ENCODE measurements at places on chromosomes 7 and 10.

DNA sequence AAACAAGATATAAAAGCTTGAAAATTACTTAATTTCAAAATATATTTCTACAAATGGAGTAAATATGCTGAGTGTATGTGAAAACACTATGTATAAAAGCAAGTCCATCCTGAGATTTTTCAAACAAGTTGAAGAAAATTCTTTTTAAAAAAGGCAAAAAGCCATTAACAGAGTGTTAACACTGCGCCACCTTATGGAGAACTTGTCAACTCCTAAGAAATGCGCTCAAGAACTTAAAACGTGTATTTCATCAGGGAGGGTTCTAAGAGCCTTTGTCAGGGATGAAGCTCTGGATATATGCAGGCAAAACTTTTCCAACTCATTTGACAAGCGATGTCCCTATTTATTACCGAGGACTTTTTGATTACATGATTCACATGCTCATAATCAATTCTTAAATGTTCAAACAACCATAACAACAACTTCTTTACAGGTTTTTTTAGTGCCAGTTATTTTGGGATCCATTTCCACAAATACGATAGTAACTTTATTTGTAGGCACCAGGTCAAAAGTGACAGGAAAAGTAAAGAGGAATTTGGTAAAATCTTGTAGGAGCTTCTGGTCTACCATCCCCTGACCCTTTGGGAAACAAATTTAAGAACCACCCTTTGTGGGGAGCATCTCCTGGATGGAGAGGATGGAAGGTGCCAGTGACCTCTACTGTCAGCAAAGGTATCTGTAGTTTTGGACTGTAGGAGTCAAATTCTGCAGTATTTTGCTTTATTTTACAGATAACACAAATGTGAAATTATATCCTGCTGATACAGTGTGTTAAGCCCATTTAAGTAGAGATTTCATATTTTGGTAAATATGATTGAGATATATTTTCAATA is 23.2 kb downstream of the CALCR start:
- no peak overlapping the region for H3K27ac ChIP-seq
- peaks cover 18% of the 10 kb centered on the region for H3K27me3 ChIP-seq
- no peaks in the 10 kb centered on the region for H3K4me1 ChIP-seq
- H3K36me3 ChIP-seq = no peaks in the 10 kb centered on the region

DNA sequence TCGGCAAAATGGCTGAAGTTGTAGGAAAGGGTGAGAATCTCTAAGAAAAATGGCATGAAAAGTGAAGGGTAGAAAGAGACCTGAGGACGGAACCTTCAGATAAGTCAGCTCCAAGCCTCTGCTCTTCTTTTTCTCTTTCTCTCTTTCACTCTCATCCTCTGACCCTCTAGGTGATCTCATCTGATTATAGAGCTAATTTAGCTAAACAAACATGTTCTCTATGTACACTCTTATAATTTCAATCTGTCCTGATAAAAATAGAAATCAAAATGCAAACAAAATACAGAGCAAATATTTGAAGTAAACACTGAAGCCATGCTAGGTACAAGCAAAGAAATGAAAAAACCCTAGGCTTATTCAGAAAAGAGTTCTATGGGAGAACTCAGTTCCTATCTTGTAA is 14.4 kb upstream of the CUBN start:
- H3K27ac ChIP-seq = no peak overlapping the region
- peaks cover 4% of the 10 kb centered on the region for H3K36me3 ChIP-seq
- H3K4me3 ChIP-seq = no peak overlapping the region
- H3K27me3 ChIP-seq = no peaks in the 10 kb centered on the region
- no peak for DNase-seq

DNA sequence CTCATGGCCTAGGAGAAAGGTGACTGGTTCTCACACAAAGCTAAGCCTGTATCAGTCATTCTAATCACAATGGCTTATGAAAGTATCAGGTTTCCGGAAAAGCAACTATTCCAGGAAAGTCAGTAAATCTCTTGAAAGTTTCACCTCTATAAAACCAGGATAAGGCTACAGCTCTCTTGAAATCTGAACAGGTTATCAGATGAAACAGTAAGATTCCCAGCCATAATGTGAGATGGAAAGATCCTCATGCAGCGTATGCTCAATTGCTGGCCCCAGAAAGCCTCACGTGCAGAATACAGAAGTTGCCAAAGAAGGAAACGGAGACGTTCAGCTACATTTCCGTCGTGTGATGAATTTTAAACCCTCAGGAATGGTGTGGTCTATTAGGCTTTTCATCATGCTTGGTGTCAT is 90.0 kb downstream of the PFKFB3 start:
- peak overlapping the region; percentile 59 for H3K4me3 ChIP-seq
- H3K36me3 ChIP-seq = peaks cover 2% of the 10 kb centered on the region
- H3K27me3 ChIP-seq = no peaks in the 10 kb centered on the region
- peak overlapping the region; percentile 89 for H3K27ac ChIP-seq

DNA sequence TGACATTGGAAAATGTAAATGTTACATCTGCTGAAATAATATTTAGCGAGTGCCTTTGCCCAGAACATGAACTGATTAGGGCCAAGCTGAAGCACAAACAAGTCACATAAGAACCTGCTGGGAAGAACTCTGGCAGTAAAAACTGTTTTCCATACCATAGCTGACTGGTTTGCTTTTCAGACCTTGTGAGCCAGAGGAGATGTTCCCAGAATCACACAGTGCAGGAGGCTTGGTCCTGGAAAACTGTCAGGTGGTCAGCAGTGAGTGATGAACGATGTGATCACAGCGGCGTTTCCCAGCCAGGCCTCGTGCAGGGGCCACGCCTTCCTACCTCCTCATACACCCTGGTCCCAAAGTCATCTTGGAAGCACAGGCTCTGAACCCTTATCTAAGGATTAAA is 164.2 kb upstream of the EEPD1 start:
- no peak overlapping the region for H3K27ac ChIP-seq
- H3K4me1 ChIP-seq = peaks cover 2% of the 10 kb centered on the region
- no peak overlapping the region for H3K4me3 ChIP-seq
- DNase-seq = no peak

- H3K27ac ChIP-seq = no peak overlapping the region
- H3K27me3 ChIP-seq = peaks cover 4% of the 10 kb centered on the region
- H3K4me3 ChIP-seq = no peak overlapping the region
- H3K36me3 ChIP-seq = peaks cover 2% of the 10 kb centered on the region
- peak; percentile 7 for DNase-seq
Observed at GRCh38 chr7:473211-473734, 46.4 kb downstream of the PDGFA start.

GRCh38 chr10:13969118-13969791 is 361.5 kb downstream of the FRMD4A start:
- no peaks in the 10 kb centered on the region for H3K4me1 ChIP-seq
- H3K27me3 ChIP-seq = peaks cover 7% of the 10 kb centered on the region
- H3K36me3 ChIP-seq = no peaks in the 10 kb centered on the region
- no peak overlapping the region for H3K4me3 ChIP-seq
- H3K27ac ChIP-seq = no peak overlapping the region

GRCh38 chr7:141402277-141402996 is 148.8 kb upstream of the AGK start:
- no peaks in the 10 kb centered on the region for H3K4me1 ChIP-seq
- peaks cover 31% of the 10 kb centered on the region for H3K27me3 ChIP-seq
- H3K36me3 ChIP-seq = peaks cover 2% of the 10 kb centered on the region
- no peak for DNase-seq
- no peak overlapping the region for H3K4me3 ChIP-seq

DNA sequence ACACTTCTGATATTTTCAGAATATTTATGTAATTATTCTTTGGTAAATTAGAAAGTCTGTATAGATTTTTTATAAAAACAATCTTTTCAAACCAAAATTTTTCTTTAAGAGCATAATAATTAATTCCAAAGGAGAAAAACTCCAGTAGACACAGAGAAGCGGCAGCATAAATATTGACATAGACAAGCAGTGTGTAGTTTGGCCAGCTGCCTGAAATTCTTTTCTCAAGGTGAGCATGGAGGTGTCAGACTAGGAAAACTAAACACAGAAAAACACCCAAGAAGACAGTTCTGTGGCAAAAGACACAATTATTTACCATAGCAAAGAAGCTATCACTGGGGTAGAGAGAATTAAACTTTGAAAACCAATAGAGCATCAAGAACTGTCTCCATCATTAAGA is 82.4 kb downstream of the KLF6 start:
- H3K36me3 ChIP-seq = no peaks in the 10 kb centered on the region
- H3K27ac ChIP-seq = no peak overlapping the region
- H3K4me3 ChIP-seq = no peak overlapping the region
- no peak for DNase-seq
- peaks cover 5% of the 10 kb centered on the region for H3K27me3 ChIP-seq

GRCh38 chr10:63965846-63966245 is 444.6 kb downstream of the REEP3 start:
- H3K27me3 ChIP-seq = peaks cover 8% of the 10 kb centered on the region
- H3K27ac ChIP-seq = no peak overlapping the region
- no peak for DNase-seq
- H3K4me1 ChIP-seq = no peaks in the 10 kb centered on the region
- H3K4me3 ChIP-seq = no peak overlapping the region

- H3K4me1 ChIP-seq = peaks cover 6% of the 10 kb centered on the region
- H3K36me3 ChIP-seq = peaks cover 3% of the 10 kb centered on the region
- peaks cover 80% of the 10 kb centered on the region for H3K27me3 ChIP-seq
- H3K27ac ChIP-seq = no peak overlapping the region
- no peak overlapping the region for H3K4me3 ChIP-seq
Observed at GRCh38 chr10:30647089-30647488, 17.5 kb upstream of the LYZL2 start.

GRCh38 chr10:90640756-90641155 is 217.1 kb downstream of the HTR7 start:
- no peak overlapping the region for H3K4me3 ChIP-seq
- H3K27ac ChIP-seq = no peak overlapping the region
- H3K4me1 ChIP-seq = no peaks in the 10 kb centered on the region
- no peaks in the 10 kb centered on the region for H3K36me3 ChIP-seq

DNA sequence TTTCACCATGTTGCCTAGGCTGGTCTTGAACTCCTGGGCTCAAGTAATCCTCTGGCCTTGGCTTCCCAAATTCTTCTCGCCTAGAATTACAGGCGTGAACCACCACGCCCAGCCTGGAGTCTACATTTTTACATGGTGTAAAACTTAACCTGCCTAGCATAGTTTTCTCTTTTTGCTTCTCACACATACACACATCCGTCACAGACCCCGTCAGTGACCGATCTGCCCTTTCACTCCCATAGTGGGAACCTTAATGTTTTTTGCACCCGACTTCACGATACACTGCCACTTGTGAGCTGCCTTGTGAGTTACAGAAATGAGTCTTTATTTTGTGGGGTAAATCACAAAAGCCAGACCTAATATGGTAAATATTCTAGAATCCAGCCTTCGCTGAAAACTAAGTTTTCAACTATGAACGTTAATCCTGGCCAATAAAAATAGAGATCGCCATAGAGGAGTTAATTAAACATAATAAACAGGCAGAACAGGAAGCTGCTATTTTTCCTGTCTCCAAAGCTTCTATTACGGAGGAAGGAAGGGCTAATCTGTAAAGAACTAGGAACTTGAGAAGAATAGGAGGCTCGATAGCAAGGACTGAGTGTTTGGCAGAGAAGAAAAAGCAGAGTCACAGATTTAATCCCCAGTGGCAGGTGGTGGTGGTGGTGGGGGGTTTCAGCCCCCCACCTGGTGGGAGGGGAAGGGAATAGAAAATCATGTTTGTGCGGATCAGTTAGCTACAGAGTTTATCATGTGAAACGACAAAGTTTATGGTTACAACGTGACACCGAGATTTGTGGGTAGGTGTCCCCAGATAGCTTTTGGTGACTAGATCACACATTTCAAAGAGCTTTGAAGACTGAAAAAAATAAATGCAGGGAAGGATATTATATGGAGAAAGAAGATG is 14.7 kb upstream of the FAM171A1 start:
- H3K27me3 ChIP-seq = peaks cover 67% of the 10 kb centered on the region
- DNase-seq = no peak
- peaks cover 5% of the 10 kb centered on the region for H3K36me3 ChIP-seq
- H3K4me3 ChIP-seq = no peak overlapping the region
- peaks cover 5% of the 10 kb centered on the region for H3K4me1 ChIP-seq

GRCh38 chr7:564176-564865 is 44.7 kb upstream of the PDGFA start:
- H3K4me3 ChIP-seq = no peak overlapping the region
- H3K27ac ChIP-seq = no peak overlapping the region
- H3K27me3 ChIP-seq = no peaks in the 10 kb centered on the region

DNA sequence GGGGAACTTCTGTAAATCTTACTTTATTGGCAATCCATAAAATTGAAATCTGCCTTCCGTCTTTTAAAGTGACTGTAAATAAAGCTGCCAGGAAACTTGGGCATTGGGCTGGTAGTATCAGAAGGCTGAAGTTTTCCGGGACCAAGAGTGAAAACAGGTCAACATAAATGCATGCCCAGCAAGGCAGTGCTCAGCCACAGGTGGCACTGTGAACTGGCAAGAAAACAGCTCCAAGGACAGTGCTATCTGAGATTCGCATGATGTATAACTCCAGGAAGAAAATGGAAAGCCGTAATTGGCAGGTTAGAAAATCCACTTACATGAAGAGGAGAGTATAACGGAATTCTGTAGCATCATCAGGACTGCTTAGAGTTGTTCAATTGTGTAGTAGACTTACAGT is 1.9 kb upstream of the INSYN2A start:
- no peak for DNase-seq
- H3K4me3 ChIP-seq = no peak overlapping the region
- H3K27ac ChIP-seq = no peak overlapping the region
- peaks cover 29% of the 10 kb centered on the region for H3K27me3 ChIP-seq

- no peak overlapping the region for H3K4me3 ChIP-seq
- peaks cover 4% of the 10 kb centered on the region for H3K4me1 ChIP-seq
- no peak overlapping the region for H3K27ac ChIP-seq
- peaks cover 2% of the 10 kb centered on the region for H3K36me3 ChIP-seq
- DNase-seq = no peak
Observed at GRCh38 chr7:50507898-50508470, 57.2 kb downstream of the DDC start.

- no peaks in the 10 kb centered on the region for H3K27me3 ChIP-seq
- peak overlapping the region; percentile 13 for H3K4me3 ChIP-seq
- no peak for DNase-seq
- peaks cover 37% of the 10 kb centered on the region for H3K4me1 ChIP-seq
- peak overlapping the region; percentile 24 for H3K27ac ChIP-seq
Observed at GRCh38 chr10:28592953-28593352, 60.0 kb downstream of the WAC start.
